ENCODE measurements at places on chromosomes 5 and 9. TPM values are rescaled to one million over a fixed set of nuclear protein-coding genes. Genes with fewer than 3 reads are reported as not detected.
A peak's percentile ranks its signal among the peaks of the same experiment; 100 is the strongest.

The IFNK gene
- total RNA-seq: not detected

The MEIKIN gene
- total RNA-seq: not detected

The FRRS1L gene
- total RNA-seq: 0.03 TPM

The GFPT2 gene
- total RNA-seq: 19.7 TPM

The PTGS1 gene
- 12.8 TPM for total RNA-seq

- peak; percentile 48 for DNase-seq
Observed at GRCh38 chr5:59661954-59662615, 231.4 kb downstream of the PDE4D start.

DNA sequence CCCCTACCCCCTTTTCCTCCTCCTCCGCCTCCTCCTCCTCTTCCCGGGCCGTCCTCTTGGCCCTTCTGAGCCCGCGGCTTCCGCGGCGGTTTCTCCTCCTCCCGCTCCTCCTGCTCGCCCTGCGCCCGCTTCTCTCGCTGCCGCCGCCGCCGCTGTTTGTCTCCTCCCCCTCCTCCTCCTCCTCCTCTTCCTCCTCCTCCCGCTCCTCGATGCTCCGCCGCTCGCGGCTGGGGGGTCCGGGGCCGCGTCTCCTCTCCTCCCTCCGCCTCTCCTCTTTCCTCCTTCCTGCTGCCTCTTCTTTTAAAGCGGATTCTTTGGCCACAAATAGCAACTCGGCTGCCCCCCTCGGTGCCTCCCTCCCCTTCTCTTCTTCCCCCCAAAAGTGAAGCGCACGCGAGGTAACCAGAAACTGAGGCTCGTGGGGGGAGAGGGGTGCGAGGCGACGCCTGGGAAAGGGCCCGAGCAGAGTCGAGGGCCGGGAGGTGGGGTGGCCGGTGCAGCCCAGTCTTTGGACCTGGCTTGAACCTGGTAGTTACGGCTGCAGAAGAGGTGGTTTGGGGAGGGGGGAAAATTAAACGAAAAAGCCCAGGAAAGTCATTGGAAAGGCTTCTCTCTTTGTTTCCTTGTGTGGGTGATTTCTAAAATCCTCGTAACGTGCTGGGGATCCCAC lies 1058.5 kb upstream of the DMAC1 start:
- DNase-seq: peak; percentile 95

DNA sequence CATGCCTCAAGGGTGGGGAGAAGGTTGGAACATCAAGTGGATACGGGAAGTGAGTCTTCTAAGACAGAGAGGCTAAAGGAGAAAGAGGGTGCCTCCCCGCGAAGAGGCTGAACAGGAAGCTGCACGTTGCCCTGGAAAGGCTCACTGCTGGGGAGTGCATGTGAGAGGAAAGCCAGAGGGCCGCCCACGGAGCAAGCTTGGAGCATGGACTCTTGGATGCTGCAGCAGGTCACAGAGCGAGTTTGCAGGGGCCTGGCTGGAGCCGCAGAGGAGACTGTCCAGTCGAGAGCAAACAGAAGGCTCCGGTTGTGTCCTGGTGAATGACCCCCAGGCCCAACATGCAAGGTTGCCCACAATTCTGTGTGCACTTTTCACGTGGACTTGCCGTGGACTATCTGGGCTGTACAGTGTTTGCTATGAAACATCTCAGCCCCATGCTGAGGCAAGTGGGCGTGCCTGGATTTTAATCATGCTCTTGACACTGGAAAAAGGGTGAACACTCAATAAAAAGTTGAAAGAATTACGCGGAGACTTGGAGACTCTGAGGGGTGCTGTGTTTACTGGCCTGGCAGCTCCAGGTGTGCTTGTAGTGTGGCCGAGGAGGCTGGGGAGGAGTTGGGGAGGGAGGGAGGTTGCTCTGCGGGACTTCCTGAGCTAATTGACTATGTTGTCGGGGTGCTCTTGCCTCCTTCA lies 54.5 kb upstream of the GARNL3 start:
- no peak for DNase-seq

- no peak for DNase-seq
Observed at GRCh38 chr5:122772446-122772845, 2.4 kb upstream of the SNX2 start.

DNA sequence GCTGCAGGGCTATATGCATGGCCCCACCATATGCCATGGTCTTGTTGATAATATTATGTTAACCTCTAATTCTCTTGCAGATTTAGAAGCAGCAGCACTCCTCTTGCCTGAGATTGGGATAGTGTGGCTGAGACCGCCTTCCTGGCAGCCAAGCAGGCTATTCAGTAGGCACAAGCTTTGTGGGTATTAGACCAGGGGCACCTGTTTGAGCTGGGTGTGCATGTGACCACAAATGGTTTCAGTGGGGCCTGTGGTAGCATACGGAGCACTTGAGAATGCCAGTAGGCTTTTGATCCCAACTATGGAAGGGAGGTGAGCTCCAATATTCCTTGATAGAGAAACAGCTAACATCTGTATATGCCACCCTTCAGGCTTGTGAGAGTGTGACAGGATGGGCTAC lies 625.1 kb upstream of the NUDT12 start:
- no peak for DNase-seq

DNA sequence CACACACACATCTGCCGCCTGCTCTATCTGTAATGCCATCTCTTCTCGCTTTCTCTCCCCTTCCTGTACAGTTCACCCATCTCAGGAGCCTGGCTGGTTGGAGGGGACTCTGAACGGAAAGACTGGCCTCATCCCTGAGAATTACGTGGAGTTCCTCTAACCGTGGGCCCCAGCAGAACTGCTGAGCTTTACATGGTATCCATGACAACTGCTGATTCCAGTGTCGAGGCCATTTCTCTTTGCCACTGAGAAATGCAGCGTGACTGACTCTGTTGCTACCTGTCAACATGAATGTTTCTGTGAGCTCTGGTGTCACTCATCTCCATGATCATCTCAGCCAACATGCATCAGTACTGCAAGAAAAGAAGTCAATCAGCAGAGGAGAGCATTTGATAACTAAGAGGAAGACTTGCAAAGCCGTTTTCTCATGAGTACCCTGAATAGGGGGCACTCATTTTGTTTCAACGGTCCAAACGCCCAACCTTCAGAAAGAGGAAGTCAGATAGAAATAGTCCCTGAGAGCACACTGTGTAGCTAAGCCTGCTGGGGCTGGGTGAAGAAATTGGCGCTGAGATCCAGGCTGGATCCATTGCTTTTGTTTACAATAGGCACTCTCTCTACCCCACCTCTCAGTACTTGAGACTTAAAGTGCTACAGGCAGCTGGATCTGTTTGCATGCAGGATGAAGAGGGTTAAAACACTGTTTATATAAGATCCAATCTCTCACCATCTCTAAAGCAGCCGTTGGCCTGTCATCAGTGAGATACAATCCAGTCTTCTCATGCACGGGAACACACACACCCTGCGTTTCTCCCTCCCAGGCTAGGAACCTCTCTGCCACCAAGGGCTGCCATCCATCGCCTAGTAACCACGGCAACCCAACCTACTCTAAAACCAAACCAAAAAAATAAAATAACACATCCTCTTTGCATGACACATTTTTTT lies 180.9 kb downstream of the NR3C1 start:
- DNase-seq: peak; percentile 85

DNA sequence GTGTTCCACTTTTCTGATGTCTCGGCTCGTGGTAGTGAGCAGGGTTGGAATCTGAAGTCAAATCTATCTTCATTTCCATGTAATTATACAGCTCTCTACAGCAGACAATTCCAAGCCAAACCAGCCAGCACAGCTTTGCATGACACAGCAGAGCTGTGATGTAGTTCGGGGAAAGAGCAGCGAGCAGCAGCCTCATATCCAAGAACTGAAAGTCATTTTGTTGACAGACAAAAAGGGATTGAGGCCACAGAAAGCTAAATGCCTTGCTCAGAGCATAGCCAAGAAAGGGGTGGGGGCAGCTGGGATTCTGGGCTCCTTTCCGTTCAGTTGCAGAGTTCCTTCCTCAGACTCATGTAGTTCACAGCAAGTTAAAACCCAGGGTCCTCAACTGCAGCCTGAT lies 32.1 kb downstream of the LCP2 start:
- peak; percentile 95 for DNase-seq

DNA sequence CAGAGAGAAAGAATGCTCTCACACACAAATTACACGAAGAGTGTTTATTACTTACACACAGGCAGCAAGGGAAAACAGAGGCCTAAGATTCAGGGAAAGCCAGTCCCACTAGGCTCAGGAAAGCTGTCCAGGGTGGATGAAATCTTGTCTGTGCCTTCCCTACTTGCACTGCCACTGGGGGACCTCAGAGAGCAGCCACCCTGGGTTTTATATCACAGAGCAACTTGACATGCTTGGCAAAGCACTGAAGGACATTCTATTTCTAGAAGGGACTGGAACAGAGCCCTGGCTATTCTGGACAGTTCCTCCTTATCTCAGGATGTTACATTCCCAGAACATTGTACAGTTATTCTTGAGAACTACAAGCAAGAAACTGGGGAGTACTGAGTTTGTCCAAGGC lies 7.5 kb upstream of the PRSS3 start:
- no peak for DNase-seq

DNA sequence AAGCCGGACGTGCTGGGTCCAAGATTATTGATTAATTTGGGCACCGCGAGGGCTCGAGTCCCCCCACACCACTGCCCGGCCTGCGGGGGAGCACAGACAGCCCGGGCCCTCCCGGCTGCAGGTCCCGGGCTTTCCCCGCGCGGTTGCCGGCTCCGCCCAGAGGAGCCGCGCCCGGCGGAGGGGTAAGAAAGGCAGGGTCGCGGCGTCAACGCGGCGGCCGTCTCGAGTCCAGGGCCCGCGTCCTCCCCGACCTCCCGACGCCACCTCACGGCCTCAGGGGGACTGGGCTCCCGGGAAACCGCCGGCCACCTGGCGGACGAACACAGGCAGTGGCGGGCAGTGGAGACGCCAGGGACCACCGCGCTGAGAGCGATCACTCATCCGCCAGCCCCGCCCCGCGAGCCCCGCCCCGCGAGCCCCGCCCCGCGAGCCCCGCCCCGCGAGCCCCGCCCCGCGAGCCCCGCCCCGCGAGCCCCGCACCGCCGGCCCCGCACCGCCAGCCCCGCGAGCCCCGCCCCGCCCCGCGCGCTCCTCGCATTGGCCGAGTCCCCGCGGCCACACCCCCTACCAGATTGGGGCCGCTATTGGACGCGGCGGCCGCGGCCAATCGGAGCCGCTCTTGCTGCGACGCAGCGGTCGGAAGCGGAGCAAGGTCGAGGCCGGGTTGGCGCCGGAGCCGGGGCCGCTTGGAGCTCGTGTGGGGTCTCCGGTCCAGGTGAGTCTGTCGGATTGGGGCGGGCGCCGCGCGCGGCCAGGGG lies at the start of gene MRPL41:
Gene MRPL41, plus strand, starts transcription at position 616 of the 758 bp plus-strand sequence. CDS start 203 bp downstream, outside the sequence.
- peak; percentile 94 for DNase-seq

DNA sequence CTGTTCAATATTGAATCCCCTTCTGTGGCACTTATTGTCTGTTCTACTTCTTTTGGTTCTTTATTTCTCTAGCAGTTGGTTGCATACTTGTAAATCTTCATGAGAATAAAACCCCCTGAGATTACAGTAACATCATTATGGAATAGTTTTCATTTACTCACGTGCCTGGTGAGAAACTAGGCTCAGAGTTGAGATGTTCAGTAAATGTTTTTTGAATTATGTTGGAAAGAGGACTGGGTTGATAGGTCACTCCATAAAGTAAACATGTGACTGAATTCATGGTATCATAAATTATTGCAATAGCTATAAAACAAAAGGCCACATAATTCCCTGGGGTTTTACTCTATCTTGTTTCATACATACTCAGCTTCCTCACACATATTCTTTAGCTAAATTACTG lies 174.2 kb upstream of the C9orf72 start:
- peak; percentile 19 for DNase-seq

GRCh38 chr5:18497089-18497488 lies 862.8 kb downstream of the TAF11L14 start:
- no peak for DNase-seq

GRCh38 chr5:57174128-57174889 lies 450 bp downstream of the GPBP1 start:
- DNase-seq: peak; percentile 51

DNA sequence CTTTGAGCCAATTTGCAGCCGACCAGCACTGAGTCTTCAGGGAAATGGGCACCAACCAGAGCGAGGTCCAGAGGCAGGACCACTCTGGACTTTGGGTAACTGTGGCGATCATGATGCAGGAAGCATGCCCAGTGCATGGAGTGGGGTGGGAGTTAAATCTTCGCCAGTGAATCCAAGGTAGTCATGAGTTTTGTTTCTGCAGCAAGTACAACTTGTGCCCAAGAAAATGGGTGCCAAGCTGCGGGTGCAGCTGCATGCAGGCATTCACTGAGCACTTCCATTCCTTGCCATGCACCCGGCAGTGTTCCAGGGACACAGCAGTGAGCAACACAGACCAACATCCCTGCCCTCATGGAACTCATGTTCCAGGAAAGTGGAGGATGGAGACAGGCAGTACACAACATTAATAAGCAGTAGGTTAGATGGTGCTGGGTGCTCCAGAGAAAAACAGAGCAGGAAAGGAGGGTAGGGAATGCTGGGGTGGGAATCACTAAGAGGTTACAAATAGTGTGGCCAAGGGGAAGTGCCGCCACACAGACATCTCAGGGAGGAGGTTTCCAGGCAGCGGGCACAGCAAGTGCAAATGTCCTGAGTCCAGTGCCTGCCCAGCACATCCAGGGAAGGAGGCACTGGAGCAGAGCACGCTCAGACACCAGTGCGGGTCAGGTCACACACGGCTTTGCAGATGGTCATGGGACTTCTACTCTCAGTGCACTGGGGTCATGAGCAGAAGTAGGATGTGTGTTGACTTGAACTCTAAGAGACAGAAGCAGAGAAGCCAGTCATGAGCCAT lies 48.2 kb upstream of the LMX1B start:
- DNase-seq: no peak

- no peak for DNase-seq
Observed at GRCh38 chr9:135023786-135024405, 63.6 kb upstream of the OLFM1 start.

- no peak for DNase-seq
Observed at GRCh38 chr9:117245175-117245829, 169.6 kb downstream of the ASTN2 start.

- DNase-seq: no peak
Observed at GRCh38 chr5:146675636-146676035, 159.6 kb upstream of the GPR151 start.

DNA sequence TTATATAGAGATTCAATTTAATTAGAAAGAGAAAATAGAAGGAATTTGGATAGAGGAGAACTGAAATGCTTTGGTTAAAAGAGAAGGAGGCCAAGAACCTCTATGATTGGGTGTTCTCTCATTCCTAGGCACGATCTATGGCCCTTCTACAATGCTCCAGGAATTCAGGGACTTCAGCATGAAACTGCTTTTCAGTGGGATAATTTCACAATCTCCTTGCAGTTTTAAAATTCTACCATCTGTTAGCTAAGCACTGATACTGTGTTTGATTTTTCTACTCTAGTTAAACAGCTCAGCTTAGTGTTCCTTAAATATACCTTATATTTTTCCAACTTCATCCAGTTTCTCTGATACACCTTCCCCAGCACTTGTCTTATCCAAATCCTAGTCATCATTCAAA lies 141.9 kb downstream of the SSBP2 start:
- DNase-seq: no peak

DNA sequence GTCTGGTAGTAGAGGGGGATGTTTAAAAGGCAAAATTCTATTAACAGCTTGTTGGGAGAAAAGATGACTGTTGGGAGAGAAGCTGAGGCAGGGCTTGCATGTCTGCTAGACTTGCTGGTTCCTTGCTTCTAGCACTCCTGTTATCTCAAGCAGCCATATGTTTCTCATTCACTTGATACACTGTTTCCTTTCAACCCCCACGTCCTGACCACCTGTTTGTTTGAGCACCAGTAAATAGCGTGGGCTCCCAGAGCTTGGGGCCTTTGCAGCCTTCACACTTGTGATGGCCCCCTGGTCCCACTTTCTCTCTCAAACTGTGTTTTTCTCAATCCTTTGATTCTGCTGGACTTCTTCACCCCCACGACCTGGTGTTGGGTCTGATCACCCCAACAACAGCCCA lies 111.7 kb upstream of the TMEM161B start:
- DNase-seq: no peak

All from lung (tissue), 17 donors.